Fibroblast of skin of back (primary cell): ENCODE measurements at places on chromosomes 4 and X.
A peak's percentile ranks its signal among the peaks of the same experiment; 100 is the strongest.

DNA sequence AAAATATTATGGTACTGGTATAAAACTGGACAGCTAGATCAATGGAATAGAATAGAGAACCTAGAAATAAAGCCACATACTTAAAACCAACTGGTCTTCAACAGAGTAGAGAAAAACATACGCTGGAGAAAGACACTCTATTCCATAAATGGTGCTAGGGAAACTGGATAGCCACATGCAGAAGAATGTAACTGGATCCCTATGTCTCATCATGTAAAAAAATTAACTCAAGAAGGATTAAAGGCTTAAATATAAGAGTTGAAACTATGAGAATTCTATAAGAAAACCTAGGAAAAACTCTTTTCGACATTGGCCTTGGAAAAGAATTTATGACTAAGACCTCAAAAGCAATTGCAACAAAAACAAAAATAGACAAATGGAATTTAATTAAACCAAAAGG lies 114.6 kb downstream of the PCDH18 start:
- peak; percentile 79 for DNase-seq

- peak; percentile 28 for DNase-seq
Observed at GRCh38 chrX:102599951-102600579, 750 bp downstream of the ARMCX5 start.

GRCh38 chr4:168831919-168832762 lies 177.9 kb downstream of the CBR4 start:
- peak; percentile 89 for DNase-seq

DNA sequence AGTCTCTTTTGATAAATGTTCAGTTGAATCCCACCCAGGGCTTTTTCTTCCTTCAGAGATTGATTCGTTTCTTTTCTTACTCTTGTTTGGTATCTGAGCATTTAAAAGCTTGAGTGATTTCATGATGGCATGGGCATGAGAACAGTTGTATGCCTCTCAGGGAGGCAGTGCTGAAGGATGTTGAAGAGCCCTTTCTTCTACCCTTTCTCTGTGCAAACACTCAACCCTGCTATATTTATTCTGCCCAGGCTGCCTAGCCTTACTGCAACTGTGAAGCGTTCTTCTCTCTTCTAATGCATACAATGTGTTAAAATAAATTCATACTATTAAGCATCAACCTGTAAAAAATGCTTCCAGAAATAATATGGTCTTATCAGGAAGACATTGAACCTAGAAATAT lies 367.6 kb upstream of the LCORL start:
- DNase-seq, result no peak

- peak; percentile 65 for DNase-seq
Observed at GRCh38 chr4:7192252-7193029, at the start of gene SORCS2. TSS of gene SORCS2 (plus strand) at chr4:7192538.

DNA sequence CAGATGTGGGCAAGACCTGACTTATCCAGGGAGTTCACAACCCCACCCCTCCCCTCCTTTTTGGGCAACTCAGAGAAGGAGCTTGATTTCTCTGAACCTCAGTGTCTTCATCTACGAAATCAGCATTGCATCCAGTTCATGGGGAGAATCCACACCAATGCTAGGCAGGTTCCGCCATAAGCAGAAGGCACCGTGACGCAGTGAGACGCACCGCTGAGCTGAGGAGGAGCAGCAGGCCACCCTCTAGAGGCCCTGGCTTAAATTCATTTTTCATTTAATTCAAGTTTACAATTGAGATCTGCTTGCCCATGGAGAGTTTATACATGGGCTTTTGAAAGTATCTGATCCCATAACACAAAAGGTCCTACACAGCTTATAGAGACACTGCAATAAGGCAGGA lies 55.7 kb downstream of the CPZ start:
- DNase-seq, result no peak

DNA sequence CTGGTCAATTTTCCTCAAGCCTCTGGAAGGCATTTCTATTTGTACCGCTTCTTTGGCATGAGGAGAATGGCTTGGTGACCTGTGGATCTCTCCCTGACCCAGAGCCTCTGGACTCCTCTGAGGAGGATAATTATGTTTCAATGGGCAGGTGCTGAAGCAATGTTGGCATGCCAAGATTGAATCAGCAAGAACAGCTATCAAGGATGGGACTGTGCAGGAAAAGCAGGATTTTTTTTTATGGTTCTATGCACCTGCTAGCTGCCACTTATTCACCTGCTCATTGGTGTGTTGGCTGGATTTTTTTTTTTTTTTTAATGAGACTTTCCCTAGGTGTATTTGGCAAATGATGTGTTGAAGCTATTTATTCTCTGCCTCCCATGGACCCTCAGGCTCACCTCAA lies 821.2 kb downstream of the RPA4 start:
- no peak for DNase-seq
